ENCODE measurements at places on chromosomes 3 and 15. TPM values are rescaled to one million over a fixed set of nuclear protein-coding genes. Genes with fewer than 3 reads are reported as not detected.

DNA sequence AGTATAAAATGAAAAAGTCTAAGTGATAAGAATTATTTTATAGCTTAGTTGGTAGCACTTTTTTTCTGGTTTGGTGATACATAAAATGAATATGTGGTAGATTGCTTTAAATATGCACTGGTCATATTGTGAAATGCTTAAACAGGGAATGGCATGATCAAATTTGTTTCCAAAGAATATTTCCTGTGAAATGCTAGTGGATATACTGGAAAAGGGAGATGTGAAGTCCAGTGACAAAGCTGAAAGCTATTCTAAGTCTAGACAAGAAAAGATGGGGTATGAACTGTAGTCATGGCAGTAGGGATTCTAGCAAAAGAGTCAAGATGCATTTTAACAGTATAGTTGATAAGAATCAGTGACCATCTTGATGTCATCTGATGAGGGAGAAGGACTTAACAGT, 98.9 kb upstream of the MME start:
- H3K27me3 ChIP-seq: no peaks in the 10 kb centered on the region
- no peaks in the 10 kb centered on the region for H3K36me3 ChIP-seq
- H3K4me3 ChIP-seq: no peak overlapping the region
- H3K4me1 ChIP-seq: no peaks in the 10 kb centered on the region
- H3K27ac ChIP-seq: no peak overlapping the region
- DNase-seq: no peak

MDFIC2 gene
- total RNA-seq: not detected

GRCh38 chr3:123044981-123045763, 17.6 kb upstream of the SEMA5B start:
- H3K36me3 ChIP-seq: no peaks in the 10 kb centered on the region
- DNase-seq: no peak
- no peaks in the 10 kb centered on the region for H3K27me3 ChIP-seq
- no peaks in the 10 kb centered on the region for H3K4me1 ChIP-seq
- H3K27ac ChIP-seq: no peak overlapping the region

TMEM266 gene
- total RNA-seq: not detected

GRCh38 chr3:97138914-97139541, 324.6 kb downstream of the EPHA6 start:
- DNase-seq: no peak
- no peaks in the 10 kb centered on the region for H3K4me1 ChIP-seq
- no peak overlapping the region for H3K27ac ChIP-seq
- H3K27me3 ChIP-seq: no peaks in the 10 kb centered on the region
- no peak overlapping the region for H3K4me3 ChIP-seq

LAMB2 gene
- 112 TPM for total RNA-seq

GRCh38 chr3:145134738-145135137, 1026.2 kb downstream of the PLOD2 start:
- H3K4me3 ChIP-seq: no peak overlapping the region
- H3K36me3 ChIP-seq: no peaks in the 10 kb centered on the region
- no peaks in the 10 kb centered on the region for H3K4me1 ChIP-seq
- no peak overlapping the region for H3K27ac ChIP-seq
- DNase-seq: no peak
- H3K27me3 ChIP-seq: no peaks in the 10 kb centered on the region

DNA sequence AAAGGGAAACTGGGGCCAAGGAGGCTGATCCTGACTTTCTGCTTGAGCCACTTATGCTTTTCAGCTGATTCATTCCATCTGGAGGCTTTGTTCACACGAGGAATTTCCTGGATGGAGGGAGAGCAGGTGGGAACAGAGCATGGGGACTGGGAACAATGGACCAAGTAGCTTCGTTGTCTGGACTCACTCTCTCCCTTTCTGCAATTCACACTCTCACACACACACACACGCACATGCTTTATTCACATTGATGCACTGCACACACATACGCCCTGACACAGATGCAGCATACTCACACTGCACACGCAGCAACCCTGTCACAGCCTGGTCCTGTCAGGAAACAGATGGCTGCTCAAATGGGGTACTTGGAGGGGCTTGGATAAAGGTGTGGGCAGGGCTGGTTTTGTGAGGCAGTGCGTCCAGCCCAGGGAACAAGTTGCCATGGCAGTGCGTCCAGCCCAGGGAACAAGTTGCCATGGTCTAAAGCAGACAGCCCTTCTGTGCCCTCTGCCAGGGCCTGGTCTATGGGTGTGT, 19.8 kb upstream of the CHCHD6 start:
- H3K27me3 ChIP-seq: no peaks in the 10 kb centered on the region
- no peaks in the 10 kb centered on the region for H3K36me3 ChIP-seq
- H3K4me1 ChIP-seq: no peaks in the 10 kb centered on the region
- DNase-seq: no peak

DNA sequence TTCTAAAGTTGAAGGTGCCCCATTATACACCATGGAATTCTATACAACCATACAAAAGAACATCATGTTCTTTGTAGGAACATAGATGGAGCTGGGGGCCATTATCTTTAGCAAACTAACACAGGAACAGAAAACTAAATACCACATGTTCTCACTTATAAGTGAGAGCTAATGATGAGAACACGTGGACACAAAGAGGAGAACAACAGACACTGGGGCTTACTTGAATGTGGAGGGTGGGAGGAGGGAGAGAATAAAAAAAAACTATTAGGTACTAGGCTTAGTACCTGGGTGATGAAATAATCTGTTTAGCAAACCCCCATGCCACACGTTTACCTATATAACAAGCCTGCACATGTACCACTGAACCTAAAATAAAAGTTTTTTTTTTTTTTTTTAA, 342.7 kb downstream of the PLCL2 start:
- no peak for DNase-seq
- no peaks in the 10 kb centered on the region for H3K4me1 ChIP-seq
- H3K4me3 ChIP-seq: no peak overlapping the region

CAPN3 gene
- total RNA-seq: 6.8 TPM

GRCh38 chr15:71185706-71186105, 70.4 kb downstream of the THSD4 start:
- DNase-seq: no peak
- H3K27me3 ChIP-seq: no peaks in the 10 kb centered on the region
- no peaks in the 10 kb centered on the region for H3K4me1 ChIP-seq
- no peak overlapping the region for H3K4me3 ChIP-seq

GRAMD1C gene
- 4.1 TPM for total RNA-seq

- H3K36me3 ChIP-seq: no peaks in the 10 kb centered on the region
- no peak for DNase-seq
- H3K27ac ChIP-seq: no peak overlapping the region
- H3K27me3 ChIP-seq: no peaks in the 10 kb centered on the region
- H3K4me3 ChIP-seq: no peak overlapping the region
- no peaks in the 10 kb centered on the region for H3K4me1 ChIP-seq
Measured at GRCh38 chr3:52787672-52788625, 6.6 kb upstream of the ITIH3 start.

DNA sequence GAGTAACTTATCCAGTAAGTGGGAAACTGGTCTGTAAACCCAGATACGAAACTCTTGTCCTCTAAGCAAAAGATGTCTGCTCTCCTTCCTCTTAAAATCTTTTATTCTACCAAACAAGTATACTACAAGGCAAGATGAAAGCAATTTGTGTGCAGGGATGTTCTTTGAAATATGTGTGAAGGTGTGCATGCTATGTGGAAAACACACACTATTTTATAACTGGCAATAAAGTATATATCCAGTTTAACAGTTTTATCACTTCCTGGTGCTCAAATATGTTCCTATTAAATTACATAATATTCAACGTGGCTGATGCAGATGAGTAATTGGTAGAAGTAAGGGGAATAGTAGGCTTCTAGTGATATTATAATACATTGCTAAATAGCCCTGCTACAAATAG, 566.5 kb downstream of the ROBO2 start:
- no peak for DNase-seq
- no peaks in the 10 kb centered on the region for H3K36me3 ChIP-seq
- no peak overlapping the region for H3K4me3 ChIP-seq
- no peaks in the 10 kb centered on the region for H3K4me1 ChIP-seq

XCR1 gene
- total RNA-seq: 0.05 TPM

DNA sequence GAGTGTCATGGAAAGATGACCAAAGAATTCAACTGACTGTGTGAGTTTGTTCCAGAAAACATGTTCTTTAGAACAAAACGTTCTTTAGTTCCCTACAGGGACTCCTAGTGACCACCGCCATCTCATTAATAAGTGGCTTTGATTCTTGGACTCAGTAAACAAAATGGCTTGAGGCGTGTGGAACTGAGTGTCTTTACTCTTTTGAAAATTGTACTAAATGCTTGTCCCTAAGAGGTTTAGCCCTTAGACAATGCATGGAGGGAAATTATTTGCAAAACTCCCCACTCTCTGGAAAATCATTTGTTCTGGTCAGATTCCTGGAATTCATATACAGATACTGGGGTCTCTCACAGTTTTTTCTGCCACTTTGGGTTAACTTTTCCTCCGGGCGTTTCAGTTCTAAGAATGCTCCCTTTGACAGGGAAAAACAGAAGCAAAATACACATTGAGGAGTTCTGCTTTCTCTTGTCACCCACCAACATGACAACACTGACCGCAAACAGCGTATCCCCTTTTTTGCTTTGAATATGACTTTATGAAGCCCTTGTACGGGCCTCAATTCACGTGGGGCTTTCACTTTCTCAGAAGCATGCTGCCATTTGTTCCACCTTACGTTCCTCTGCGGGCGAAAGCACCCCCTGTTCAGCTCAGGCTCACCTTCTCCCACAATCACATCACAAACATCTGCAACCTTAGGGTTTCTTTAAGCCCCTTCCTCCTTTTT, 15.3 kb upstream of the NRROS start:
- H3K36me3 ChIP-seq: no peaks in the 10 kb centered on the region
- H3K27me3 ChIP-seq: no peaks in the 10 kb centered on the region
- H3K27ac ChIP-seq: no peak overlapping the region

DNA sequence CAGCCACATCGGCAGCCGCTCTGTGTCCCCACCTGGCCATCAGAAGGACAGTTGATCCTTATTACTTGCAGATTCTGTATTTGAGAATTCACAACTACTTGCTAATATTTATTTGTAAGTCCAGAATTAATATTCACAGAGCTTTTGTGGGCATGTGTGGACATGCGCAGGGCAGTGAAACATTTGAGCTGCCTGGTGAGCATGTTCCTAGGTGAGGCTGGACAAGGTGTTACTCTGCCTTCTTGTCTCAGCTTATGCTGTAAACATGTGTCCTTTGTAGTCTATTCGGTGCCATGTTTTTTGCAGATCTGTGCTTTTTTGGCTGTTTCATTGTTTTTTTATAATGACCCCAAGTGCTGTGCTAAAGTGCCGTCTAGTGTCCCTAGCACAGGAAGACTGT, 15.6 kb downstream of the FAH start:
- no peak overlapping the region for H3K4me3 ChIP-seq
- DNase-seq: no peak
- H3K36me3 ChIP-seq: no peaks in the 10 kb centered on the region
- no peak overlapping the region for H3K27ac ChIP-seq
- H3K27me3 ChIP-seq: no peaks in the 10 kb centered on the region

GPR62 gene
- not detected for total RNA-seq

- no peaks in the 10 kb centered on the region for H3K36me3 ChIP-seq
- H3K27me3 ChIP-seq: no peaks in the 10 kb centered on the region
- H3K27ac ChIP-seq: no peak overlapping the region
- DNase-seq: no peak
- no peaks in the 10 kb centered on the region for H3K4me1 ChIP-seq
- H3K4me3 ChIP-seq: no peak overlapping the region
Measured at GRCh38 chr3:111726788-111727305, 131.7 kb upstream of the ZBED2 start.

- no peak overlapping the region for H3K4me3 ChIP-seq
- no peak overlapping the region for H3K27ac ChIP-seq
- DNase-seq: no peak
Measured at GRCh38 chr3:184656829-184657681, 54.8 kb downstream of the MAGEF1 start.

- H3K4me1 ChIP-seq: peaks cover 7% of the 10 kb centered on the region
- no peaks in the 10 kb centered on the region for H3K27me3 ChIP-seq
- no peak overlapping the region for H3K4me3 ChIP-seq
- no peak for DNase-seq
- H3K36me3 ChIP-seq: no peaks in the 10 kb centered on the region
Measured at GRCh38 chr3:172167892-172168648, 128.7 kb downstream of the FNDC3B start.

GRCh38 chr3:174168538-174169254, 690.4 kb upstream of the NAALADL2 start:
- H3K27ac ChIP-seq: no peak overlapping the region
- no peaks in the 10 kb centered on the region for H3K27me3 ChIP-seq
- H3K4me1 ChIP-seq: no peaks in the 10 kb centered on the region
- DNase-seq: no peak

- DNase-seq: no peak
- no peak overlapping the region for H3K27ac ChIP-seq
- no peaks in the 10 kb centered on the region for H3K27me3 ChIP-seq
- peaks cover 4% of the 10 kb centered on the region for H3K4me1 ChIP-seq
- H3K4me3 ChIP-seq: no peak overlapping the region
Measured at GRCh38 chr15:82535566-82536408, 4.5 kb downstream of the RPS17 start.

DNA sequence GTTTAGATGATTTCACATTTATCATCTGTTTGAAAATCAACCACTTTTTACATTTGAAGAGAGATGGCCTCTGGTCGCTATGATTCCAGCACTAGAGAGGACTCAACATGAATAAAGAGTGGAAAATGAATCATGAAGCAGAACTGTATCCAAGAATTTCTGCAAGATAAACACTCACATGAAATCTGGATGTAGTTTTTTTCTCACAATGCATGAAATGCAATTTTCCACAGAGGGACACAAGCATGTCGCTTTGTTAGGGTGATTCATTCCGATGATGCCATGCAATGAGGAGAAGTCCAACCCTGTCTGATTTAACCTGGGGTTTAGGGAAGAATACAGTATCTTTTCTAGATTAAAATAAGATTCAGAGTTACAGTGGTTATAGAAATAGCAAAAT, 50.4 kb upstream of the ADCY5 start:
- no peak overlapping the region for H3K4me3 ChIP-seq
- no peak overlapping the region for H3K27ac ChIP-seq
- H3K27me3 ChIP-seq: no peaks in the 10 kb centered on the region
- no peaks in the 10 kb centered on the region for H3K36me3 ChIP-seq

DNA sequence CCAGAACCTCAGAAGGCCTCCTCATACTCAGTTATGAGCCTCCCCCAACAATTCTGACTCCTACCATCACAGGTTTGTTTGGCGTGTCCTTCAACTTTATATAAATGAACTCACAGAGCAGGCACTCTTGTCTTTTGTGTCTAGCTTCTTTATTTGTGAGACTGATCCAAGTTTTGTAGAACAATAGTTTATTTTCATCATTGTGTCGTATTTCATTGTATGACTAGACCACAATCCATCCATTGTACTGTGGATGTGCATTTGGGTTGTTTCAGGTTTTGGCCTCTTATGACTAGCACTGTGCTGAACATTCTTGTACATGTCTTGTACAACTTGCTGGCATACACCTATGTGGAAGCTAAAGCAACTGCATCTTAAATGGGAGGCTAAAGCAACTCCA, 292.8 kb upstream of the LYSMD4 start:
- no peaks in the 10 kb centered on the region for H3K27me3 ChIP-seq
- H3K27ac ChIP-seq: no peak overlapping the region
- no peak for DNase-seq
- no peaks in the 10 kb centered on the region for H3K4me1 ChIP-seq

SPTSSB gene
- total RNA-seq: 3.5 TPM

DNA sequence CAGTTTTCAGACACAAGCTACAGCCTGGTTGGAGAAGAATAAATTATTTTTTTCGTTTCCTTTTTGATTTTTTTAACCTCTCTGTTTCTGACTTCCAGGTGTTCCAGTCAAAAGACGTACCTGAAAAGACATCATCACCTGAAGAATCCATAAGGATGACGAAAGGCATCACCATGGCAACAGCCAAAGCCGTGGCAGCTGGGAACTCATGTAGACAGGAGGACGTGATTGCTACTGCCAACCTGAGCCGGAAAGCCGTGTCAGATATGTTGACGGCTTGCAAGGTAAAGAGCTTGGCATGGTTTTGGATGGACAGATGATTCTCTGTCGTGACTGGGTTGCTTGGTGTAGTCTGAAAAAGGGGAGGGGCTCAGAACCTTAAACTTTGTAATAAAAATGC, 237.0 kb upstream of the TPM1 start:
- H3K27ac ChIP-seq: no peak overlapping the region
- no peaks in the 10 kb centered on the region for H3K36me3 ChIP-seq
- DNase-seq: no peak

Data from colonic mucosa (tissue), 4 donors.